Skeletal muscle cell (primary cell): ENCODE measurements at places on chromosomes 3 and 15.

DNA sequence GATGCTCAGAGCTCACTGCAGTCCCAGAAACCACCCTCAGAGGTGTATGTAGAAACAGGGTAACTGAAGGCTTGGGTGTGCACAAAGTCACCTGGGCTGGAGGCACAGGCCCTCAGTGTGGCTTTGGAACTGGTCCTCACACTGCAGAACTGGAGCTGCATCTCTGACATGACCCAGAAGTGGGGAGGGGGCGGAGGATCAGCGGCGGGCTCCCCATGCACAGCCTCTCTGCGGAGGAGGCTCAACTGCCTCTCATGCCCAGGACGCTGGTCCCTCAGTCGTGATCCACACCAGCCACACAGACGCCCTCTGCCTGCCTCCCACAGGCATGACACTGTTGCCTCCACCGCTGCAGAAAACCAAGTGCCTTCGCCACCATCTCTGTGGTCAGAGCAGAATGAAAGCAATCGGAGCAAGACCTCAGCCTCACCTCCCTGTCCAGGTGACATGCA, 73.7 kb downstream of the TM2D3 start:
- no peak for DNase-seq

DNA sequence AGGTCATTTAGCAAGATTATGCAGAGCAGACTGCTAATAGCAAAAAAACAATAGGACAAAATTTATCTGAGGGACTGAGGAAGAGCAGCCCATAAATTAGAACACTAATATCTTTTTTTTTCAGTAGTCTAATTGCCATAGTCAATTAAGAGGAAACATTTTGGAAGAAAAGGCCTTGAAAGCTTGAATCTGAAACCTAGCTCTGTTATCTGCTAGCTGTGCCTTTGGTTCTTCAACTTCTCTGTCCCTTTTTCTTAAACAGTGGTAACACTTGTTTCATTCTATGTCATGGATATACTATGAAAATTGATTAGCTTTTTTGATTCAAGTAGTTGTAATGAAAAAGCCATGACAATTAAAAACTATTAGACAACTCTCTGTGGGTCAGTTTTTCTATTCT, 1.7 kb downstream of the ATR start:
- DNase-seq: no peak

- no peak for DNase-seq
These were observed 101.7 kb upstream of the CCDC54 start for GRCh38 chr3:107275511-107275910.

GRCh38 chr15:37134244-37134643, 33.9 kb upstream of the MEIS2 start:
- DNase-seq: no peak

GRCh38 chr15:74109713-74110112, 20.7 kb upstream of the ISLR2 start:
- no peak for DNase-seq
